ENCODE measurements at places on chromosomes 12 and 14.

DNA sequence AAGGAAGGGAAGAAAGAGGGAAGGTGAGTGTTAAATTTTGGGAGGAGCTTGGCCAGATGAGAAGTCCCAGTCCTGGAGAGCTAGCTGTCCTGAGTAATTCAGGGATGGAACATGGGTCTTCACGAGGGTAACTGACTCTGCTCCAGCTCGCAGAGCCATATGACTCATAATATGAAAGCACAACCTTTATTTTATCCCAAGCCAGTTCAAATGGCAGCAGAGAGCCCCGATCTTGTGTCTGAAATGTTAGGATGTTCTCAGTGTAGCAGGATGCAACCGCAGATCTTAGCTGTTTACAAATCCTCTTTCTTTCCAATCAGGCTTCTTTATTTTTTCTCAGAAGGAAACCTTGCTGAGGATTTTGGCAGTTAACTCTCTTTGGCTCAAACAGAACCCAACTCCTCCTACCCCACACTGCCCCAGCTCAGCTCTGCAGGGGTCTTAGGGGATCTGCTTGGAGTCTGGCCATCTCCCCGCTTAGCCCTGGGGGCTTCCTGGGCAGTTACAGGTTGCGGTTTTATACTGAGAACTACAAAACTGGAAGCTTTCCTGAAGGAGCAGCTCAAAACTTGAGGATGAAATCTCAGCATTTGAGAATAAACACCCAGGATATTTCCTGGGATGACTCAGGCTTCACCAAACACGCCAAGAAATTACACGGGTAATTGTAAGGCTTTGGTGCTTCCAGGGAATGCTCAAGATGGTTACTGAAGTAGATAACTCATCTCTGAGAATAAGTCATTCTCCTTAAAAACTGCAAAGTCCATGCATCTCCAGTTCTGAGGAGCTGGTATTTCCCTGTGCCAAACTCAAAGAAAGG lies 92.5 kb downstream of the VCPKMT start:
- DNase-seq: no peak

DNA sequence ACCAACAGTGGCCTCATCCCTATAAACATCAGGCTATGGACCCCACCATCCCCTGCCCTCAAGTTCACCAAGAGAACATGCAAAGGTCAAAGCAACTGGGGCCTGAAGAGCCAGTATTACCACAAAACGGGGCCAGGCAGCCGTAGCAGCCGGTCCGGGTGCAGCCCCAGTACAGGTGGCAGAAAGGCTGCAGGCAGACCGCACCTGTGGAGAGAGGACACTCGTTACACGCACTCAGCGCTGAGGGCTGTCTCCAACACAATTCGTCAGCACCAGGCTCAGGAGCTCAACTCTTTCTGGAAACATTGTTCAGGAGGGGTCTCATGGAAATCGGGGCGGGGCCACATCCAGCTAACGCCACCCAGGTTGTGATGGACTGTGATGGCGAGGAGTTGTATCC lies 19.9 kb upstream of the GOLGA3 start:
- DNase-seq: no peak

DNA sequence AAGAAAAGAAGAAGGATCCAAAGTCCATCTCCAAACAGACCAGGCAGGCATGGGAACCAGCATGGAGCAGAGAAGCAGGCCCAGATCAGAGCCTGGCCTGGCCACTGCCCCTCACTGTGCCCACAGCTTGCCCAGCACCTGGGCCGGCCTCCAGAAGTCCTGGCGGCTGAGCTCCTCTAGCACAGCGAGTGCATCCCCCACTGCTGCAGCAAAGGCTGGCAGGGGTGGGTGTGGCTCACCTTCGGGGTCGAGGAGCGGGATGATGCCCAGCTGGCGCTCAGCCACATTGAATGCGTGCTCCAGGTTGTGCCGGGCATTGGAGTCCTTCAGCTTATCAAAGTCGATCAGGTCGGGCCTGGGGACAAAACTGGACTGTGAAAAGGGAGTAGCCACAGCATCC lies 78.7 kb downstream of the SPTB start:
- DNase-seq: no peak

- no peak for DNase-seq
Measured at GRCh38 chr14:105207460-105207901, 26.4 kb upstream of the NUDT14 start.

GRCh38 chr12:106906715-106907114 lies 49.0 kb upstream of the TMEM263 start:
- no peak for DNase-seq

DNA sequence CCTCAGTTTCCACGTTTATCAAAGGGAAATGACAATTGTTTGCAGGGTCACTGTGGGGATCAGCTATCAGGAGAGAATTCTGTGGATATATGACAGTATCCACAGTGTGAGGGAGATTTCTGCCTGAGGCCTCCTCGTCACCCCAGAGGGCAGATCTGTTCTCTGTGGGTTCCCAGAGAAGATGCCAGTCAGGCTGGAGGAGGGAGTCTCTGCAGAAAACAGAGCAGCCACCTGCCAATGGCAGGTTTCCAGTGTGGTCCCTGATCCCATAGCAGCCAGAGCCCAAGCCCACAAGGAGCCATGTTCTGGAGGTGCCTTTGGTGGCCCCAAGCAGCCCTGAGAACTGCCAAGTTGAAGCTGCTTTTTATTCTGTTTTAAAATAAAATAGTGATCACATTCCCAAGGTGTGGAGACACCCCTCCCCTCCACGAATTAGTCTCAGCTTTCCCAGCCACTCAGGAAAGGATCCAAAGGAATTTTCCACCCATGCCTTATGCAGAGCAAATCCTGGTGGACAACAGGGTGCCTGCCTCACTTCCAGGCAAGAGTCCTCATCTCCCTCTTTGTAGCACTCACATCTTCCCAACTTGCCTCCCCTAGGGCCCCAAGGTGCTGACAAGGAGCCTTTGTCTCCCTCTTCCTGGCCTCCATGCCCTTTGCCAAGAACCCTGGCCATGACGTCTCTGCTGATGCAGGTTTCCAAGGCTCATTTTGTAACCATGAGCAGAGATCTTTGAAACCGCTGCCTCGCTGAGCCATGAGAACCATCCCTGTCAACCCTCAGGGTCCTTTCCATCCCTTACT lies 20.4 kb downstream of the CMKLR1 start:
- DNase-seq: no peak
